ENCODE measurements at places on chromosomes 7 and 10.
A peak's percentile ranks its signal among the peaks of the same experiment; 100 is the strongest.

- DNase-seq = no peak
Observed at GRCh38 chr7:117505238-117505637, 25.4 kb downstream of the CFTR start.

DNA sequence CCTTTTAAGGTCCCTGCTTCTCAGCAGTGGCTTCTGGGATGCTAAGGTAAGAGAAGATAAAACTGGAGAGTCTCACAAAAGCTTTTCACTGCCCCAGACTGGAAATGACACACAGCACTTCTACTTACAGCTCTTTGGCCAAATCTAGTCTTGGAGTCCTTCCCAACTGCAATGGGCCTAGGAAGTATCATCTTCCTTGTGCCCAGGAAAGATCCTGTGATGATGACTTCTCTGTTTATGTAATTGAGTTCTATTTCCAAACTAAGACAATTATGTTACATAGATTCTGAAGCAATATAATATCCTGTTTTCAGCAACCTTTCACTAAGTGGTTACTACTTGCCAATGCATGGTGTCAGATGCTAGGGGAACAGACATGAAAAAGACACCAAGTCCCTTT lies 234.1 kb downstream of the PTEN start:
- DNase-seq = no peak

DNA sequence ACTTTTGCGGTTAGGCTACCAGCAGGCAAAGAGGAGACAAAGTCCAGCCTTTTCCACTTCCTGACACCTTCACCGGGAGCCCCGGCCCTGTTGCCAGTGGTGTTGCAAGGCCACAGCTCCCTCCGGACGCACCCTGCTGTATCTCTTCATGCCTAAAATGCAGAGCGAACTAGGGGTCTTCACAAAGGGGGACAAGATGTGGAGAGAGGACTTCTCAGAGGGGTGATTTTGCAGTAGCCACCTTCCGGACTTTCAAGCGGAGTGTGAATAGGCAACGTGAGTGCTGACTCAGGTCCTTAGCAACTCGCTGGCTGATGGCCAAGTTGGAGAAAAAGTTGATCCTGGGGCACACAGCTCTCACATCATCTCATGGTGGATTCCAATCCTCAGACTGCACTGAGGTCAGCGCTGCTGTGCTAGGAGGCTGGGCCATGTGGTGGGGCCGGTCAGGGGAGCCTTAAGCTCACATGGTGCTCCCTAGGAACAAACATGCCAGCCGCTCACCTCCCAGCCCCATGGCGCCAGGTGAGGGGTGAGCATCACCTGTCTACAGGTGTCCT lies 166.3 kb downstream of the LCOR start:
- no peak for DNase-seq

GRCh38 chr10:44397476-44398225 lies 12.8 kb upstream of the CXCL12 start:
- DNase-seq = no peak

DNA sequence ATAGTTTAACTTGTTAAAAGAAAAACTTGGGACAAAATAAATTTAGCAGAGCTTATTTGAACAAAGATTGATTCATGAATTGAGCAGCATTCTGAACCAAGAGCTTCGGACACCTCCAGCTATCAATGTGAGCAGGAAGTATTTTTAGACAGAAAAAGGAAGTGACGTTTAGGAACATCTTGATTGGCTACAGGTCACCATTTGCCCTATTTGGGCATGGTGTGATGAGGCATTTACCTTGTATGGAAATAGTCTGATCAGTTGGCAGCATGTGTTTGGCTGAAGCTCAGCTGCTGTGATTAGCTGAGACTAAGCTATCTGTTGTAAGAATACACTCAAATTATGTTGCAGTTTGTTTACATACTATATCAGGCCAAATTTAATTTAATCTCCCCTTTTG lies 185.1 kb downstream of the ATRNL1 start:
- no peak for DNase-seq

GRCh38 chr10:23171232-23171876 lies 20.8 kb upstream of the PTF1A start:
- DNase-seq = no peak

DNA sequence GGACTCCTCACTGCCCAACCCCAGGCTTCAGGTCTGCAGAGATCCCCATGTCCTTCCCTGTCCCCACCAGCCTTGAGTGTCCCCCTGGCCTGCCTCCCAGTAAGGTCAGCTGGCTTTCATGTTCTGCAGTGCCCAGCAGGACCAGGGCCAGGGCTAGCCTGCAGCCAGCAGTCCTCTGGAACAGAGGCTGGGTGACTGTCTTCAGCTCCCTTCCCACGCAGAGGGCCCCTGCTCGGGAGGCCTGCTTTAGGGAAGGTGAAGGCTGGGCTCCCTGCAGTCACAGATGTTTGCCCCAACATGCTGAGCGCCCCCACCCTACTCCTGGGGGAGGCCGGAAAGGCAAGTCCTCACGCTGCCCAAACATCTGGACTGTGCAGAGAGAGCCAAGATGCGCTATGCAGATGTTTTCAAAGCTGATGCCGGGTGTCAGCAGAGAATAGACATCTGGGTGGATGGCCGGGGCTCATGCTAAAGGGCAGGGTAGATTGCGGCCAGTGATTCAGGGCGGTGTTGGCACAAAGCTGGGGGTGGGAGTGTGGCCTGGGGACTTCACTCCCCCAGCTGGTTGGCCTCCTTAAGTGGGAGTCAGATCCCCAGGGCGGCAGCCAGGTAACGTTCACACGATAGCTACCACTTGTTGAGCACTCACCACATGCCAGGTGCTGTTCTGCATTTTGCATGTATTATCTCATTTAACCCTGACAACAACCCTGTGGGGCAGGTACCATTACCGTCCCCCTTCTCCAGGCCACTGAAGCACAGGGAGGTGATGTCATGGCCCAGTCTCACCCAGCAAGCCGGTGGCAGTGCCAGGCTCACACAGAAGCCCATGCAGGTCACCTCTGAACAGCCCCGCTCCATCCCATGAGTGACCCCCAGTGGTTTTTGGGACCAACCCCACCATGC lies 71.2 kb upstream of the COL13A1 start:
- DNase-seq = no peak

- DNase-seq = no peak
Observed at GRCh38 chr7:31857172-31857571, 170.2 kb downstream of the PPP1R17 start.

DNA sequence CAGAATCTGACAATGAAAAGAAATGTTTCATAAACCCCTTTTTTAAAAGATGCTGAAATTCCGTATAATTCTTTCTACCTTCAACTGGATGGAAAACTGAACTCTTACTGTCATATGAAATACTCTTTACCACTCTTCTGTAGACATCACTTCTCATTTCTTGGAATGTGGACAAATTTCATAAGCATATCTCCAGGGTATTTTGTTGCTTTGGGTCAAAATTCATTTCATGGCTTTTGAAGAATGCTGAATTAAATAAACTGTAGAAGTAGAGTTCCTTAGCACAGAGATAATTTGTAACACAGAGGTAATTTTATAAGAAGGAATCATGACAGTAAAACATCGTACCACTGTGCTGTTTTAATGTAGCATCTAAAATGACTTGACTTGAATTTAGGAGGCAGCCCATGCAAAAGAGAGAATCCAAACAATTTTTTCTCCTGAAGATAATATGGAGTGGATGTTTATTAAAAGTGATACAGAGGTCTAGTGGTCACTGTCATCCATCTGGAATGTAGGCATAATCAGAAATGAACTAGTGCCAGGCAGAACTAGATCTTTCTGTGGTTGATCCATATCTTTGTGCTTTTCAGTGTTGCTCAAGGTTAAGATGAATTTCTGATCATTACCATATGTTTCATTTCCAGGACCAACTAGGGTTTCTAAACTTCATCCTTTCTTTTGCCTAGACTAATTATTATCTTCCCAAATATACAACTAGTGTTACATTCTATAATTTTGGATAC lies 492.0 kb downstream of the KIF20B start:
- no peak for DNase-seq

DNA sequence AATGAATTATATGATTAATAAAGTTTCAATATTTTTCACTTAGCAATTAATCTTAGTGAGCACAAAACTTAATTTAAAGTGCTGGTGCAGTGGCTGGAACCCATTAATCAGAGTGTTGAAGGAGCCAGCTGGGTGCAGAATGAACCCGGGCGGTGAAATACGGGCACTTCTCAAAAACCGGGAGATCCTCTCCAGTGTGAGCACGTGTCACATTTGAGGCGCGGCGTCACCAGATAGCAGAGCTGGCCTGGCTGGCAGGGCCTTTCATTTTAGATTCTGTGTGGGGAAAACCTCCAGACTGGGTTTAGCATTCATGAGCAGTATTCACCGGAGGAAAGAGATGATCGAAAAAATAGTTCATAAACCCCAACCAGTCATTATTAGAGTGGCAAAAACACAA lies 34.5 kb upstream of the CTBP2 start:
- DNase-seq = no peak

GRCh38 chr10:96579133-96579532 lies 7.7 kb downstream of the TM9SF3 start:
- DNase-seq = no peak

GRCh38 chr7:22694597-22695207 lies 32.3 kb upstream of the IL6 start:
- DNase-seq = no peak

DNA sequence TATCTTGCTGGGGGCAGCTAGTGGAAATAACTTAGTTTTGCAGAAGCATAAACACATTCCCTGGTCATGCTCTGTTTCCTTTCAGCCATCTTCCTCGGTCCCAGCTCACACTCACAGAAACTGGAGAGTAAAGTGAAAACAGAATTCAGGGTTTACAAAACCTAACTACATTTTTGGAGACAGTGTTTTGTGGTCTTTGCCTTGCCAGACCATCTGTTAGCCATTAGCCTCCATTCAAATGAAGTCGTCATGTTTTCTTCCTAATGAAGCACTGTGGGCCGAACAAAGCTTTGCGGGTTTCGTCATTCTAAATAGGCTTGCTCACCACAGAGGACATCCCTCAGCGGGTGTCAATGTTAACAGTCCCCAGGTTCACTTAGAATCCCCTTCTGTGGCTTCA lies 214.6 kb upstream of the TMEM72 start:
- DNase-seq = no peak

- DNase-seq = no peak
Observed at GRCh38 chr10:87764072-87764934, 53.7 kb downstream of the ATAD1 start.

DNA sequence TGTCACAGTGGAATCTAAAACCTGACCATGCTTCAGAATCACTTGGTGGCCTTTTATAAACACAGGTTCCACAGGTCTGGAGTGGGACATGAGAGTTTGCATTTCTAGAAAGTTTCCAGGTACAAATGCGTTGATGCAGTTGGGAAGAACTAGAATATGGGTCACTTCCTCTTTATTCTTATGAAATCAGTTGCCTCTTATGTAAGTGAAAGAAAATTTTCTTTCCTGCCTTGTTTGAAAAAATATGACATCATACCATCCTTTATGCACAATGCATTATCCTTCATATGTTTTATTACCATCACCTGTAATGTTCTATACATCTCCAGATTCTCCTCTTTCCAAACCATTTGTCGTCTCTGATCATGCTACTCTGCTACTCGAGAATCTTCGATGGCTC lies 44.0 kb downstream of the PLXNA4 start:
- no peak for DNase-seq

DNA sequence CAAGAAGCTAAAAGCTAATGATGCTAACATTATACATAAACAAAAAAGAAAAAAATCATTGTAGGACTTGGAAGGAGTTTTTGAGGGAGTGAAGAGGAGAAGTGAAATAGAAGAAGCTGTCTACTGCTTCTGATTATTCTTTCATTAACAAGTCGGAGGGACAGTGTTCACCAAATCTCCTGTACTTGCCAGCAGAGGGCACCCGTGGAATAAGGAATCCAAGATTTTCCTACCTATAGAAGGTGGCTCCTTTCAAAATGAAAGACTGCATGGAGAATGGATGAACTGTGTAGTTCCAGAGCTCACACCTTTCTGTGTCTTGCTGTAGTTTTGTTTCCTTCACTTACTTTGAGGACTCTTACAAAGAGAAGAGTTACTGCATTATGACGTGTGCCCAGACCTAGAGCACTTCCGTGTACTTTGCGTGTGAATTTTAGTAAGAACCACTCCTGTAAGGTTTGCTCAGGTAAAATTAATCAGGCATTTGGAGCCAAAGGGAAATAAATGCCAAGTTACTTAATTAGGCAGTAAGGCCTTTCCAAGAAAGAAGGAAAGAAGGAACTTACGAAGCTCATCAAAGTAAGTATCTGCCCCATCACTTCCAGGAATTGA lies 145.1 kb downstream of the SEMA3D start:
- peak; percentile 0 for DNase-seq

GRCh38 chr10:95196046-95196445 lies 2.0 kb downstream of the ACSM6 start:
- no peak for DNase-seq

- peak; percentile 14 for DNase-seq
Observed at GRCh38 chr10:90592638-90593302, 265.1 kb downstream of the HTR7 start.

GRCh38 chr7:105655067-105655466 lies 73.8 kb upstream of the EFCAB10 start:
- no peak for DNase-seq

DNA sequence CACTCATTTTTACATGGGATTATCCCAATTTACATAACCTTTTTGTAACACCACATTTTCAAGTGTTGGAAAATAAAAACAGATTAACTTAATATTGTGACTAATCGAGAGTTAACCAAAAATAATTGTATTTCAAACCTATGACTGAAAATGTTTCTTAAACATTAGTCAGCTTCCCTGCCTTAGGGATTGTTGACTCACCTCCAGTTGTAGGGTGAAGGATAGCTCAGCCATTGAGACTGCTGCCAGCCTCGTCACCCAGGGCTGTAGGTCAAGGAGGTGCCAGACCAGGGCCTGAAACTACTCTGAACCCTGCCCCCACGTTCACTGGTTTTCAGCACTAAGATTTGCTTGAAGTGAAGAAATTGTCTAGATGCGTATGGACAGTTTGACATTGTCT lies 351.2 kb downstream of the GFRA1 start:
- no peak for DNase-seq

- no peak for DNase-seq
Observed at GRCh38 chr10:48416584-48417232, 110.2 kb downstream of the MAPK8 start.

GRCh38 chr7:16063716-16064675 lies 357.3 kb downstream of the CRPPA start:
- no peak for DNase-seq

GRCh38 chr10:59971915-59972314 lies 65.6 kb upstream of the CCDC6 start:
- no peak for DNase-seq

DNA sequence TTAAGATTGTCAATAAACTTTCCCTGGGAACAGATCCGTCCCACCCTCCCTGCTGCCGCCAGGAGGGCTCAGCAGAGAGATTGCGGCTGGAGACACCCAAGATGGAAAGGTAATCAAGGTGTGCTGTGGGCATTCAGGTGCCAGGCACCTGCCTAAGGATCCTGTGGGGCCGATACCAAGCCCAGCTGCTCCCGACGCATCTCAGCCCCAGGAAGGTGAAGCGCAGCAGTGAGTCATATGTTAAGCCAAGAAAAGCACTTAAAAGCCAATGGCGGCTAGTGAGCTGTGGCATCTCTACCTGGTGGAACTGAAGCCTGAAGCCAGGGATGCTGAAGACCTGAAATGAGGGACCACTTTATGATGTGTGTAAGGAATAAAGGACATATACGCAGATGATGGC lies 6.1 kb downstream of the WDR86 start:
- no peak for DNase-seq

- no peak for DNase-seq
Observed at GRCh38 chr7:12709726-12710502, 22.5 kb downstream of the ARL4A start.

Data from GM19239 (cell line).